ENCODE measurements at places on chromosomes 11 and 22.

DNA sequence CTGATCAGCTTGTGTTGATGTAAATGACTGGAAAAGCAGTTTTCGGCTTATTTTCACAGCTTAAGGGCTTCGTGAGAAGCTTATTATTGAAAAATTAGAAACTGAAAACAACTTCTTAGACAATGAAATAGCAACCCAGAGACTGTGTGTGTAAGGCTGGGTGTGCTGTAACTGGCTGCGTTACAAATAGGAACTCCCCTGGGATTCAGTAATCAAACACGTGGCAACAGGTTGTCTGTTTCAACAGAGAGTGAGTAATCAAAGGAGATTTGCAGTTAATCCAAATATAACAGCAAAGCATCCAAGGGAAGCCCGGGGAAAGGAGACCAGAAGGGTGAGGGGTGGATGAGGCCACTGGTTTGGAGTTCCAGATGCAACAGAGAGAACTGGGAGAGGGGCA is 19.2 kb downstream of the NTM start:
- peak; percentile 33 for DNase-seq

DNA sequence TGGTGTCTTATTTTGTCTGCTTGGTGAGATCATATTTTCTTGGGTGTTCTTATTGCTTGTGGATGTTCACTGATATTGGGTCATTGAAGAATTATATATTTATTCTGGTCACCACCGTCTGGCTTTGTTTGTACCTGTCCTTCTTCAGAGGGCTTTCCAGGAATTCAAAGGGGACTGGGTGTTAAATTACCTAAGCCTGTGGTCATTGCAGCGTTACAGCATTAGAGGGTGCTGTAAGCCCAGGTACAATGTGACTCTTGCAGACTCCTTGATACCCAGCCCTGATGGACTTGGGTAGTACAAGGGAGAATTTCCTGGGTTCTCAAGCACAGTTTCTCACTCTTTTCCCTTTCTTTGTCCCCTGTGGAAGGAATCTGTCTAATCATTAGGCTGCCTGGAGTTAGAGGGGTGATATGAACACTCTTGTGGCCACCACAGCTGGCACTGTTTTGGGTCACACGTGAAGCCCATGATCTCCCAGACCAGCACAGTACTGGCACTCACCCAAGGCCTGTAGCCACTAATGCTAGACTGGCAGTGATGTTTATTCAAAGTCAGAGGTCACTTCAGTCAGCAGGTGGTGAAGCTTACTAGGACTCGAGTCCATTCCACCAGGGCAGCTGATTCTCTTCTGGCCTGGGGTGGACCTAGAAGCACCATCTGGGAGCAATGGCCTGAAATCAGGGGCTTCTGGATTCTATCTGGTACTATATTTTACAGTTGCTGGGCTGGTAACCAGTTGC is 56.1 kb upstream of the NARS2 start:
- no peak for DNase-seq

- no peak for DNase-seq
Observed at GRCh38 chr11:32396991-32397390, 38.3 kb downstream of the WT1 start.

DNA sequence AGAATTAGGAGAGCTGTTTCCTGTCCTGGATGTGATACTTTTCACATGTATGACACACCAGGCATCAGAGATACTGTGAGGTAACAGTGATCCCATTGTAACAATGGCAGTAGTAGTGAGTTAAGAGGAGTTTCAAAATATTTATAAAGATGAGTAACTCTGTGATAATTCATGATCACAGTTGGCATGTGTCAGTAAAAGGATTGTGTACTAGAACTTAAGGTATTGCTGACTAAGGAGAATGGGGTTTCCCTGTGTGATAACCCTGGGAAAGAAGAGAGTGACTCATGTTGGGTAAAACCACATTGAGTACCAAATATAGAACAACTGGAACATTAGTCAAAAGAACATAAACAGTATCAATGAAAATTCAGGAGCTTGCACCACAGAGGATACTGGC is 22.9 kb upstream of the SLC5A1 start:
- no peak for DNase-seq

GRCh38 chr11:125351868-125352250 is 144.2 kb downstream of the FEZ1 start:
- no peak for DNase-seq

DNA sequence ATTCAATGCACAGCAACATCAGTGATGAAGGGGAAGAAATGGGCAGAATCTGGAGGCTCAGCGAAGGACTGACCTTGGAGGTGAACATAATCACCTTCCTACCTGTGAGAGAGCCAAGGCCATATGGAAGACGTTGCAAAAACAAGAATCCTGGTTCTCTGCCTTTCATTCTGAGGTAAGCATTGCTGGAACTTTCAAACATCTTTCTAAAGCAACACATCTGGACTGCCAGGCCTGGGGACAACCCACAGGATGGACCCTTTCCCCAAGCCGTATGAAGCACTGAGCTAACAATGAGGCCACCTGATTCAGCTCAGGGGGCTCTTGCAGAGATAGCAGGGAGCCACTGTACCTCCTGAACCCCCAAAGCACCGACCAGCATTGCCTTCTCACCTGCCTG is 70.5 kb downstream of the ETS1 start:
- no peak for DNase-seq

DNA sequence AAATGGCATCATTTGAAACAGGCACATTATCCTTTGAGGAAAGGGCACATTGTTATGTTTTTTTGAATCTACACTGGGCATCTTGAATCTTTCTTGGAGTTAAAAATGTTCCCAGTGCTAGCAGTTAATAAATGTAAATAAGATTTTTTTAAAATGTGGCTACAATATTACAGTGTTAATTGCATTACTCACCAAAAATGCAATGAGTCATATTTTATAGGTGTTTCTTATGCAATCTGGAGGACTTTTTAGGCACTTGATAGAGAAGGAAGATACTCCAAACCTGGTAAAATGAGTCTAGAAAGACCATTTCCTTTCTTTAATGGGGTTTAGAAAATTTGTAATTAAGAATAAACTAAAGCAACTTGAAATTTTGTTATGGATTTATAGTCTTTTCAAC is 238.0 kb downstream of the METTL15 start:
- no peak for DNase-seq

GRCh38 chr11:116169776-116170175 is 603.0 kb downstream of the BUD13 start:
- no peak for DNase-seq

DNA sequence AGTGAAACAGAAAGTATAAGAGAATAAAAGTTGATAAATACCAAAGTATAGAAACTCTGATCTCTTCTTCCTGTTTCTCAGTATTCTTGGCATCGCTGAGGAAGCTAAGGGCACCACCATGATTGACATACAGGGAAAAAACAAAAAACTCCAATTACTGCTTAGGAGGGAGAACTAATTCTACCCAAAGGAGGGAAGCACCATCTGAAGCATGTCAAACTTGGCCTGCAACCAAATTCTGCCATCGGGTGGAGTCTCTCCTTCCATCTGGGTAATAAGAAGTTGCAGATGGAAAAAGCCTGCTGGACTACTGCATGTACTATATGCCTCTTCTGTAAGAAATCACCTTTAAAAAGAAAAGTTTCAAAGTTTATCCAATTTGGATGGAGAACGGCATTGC is 30.5 kb upstream of the PPP2R1B start:
- no peak for DNase-seq

All from NCI-H1417 (cell line).